ENCODE measurements at places on chromosomes 4 and X.

- peaks cover 12% of the 10 kb centered on the region for H3K36me3 ChIP-seq
- no peak overlapping the region for H3K27ac ChIP-seq
- DNase-seq = no peak
- no peaks in the 10 kb centered on the region for H3K27me3 ChIP-seq
- H3K4me1 ChIP-seq = no peaks in the 10 kb centered on the region
Observed at GRCh38 chrX:150761176-150761818, 68.1 kb downstream of the MTMR1 start.

DNA sequence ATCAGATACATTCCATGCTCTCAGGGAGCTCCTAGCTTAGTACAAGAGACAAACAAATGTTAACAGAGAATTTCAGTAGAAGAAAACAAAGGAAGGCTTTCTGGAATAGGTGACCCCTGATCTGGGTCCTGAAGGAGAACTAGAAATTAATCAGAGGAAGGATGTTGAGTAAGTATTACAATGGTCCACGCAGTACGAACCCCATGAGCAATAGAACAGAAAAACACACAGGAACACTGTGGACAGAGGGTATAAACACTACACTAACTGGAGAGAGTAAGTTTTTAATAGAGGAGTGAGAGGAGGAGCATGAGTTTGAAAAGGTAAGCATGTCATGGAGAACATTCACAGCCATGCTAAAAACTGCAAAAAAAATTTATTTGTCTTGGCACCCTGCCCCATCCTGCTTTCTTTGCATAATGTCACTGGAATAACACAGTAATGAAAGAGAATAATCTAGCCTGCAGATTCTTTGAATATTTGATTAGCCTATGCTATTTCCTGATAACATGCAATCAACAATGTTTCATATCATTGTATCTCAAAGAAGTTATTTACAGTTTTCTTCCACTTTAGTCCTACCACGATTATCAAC lies 140.3 kb upstream of the ZXDB start:
- no peaks in the 10 kb centered on the region for H3K27me3 ChIP-seq
- H3K4me1 ChIP-seq = no peaks in the 10 kb centered on the region
- H3K36me3 ChIP-seq = no peaks in the 10 kb centered on the region
- no peak overlapping the region for H3K27ac ChIP-seq
- no peak for DNase-seq

- no peak for DNase-seq
- H3K36me3 ChIP-seq = no peaks in the 10 kb centered on the region
- no peak overlapping the region for H3K27ac ChIP-seq
Observed at GRCh38 chrX:104324461-104325212, 69.9 kb upstream of the ESX1 start.

DNA sequence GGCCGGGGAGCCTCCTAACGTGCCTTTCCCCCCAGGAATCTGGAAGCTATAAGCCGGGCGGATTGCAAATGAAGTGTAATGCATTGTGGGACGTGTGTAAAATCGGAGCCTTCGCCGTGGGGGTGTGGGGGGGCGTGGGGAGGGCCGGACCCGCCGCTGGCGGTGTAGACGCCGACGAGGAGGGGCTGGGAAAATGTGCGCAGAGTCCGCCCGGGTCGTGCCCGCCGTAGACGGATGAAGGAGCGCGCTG lies 1.3 kb downstream of the STOX2 start:
- H3K4me3 ChIP-seq = peak overlapping the region; percentile 78
- no peak overlapping the region for H3K27ac ChIP-seq
- no peak for DNase-seq
- H3K4me1 ChIP-seq = peaks cover 11% of the 10 kb centered on the region

DNA sequence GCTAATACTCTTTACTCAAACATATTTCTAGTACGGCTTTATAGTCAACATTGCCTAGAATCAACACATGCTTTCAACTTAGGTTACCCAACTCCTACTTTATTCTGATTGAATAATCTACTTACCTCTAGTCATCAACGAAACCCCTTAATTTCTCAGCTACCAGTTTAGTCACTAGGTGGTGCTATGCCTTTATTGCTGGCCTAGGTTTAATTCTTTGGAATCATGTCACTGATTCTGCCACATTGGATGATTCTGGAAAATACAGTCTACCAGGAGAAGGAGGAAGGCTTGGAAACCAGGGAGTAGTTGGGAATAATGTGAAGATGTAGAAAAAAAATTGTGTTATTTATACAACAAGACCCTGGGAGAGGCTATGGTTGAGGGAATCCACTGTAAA lies 167.7 kb downstream of the DCAF12L2 start:
- H3K27ac ChIP-seq = no peak overlapping the region
- H3K36me3 ChIP-seq = no peaks in the 10 kb centered on the region
- H3K4me1 ChIP-seq = no peaks in the 10 kb centered on the region
- no peak for DNase-seq
- no peaks in the 10 kb centered on the region for H3K27me3 ChIP-seq
- no peak overlapping the region for H3K4me3 ChIP-seq

DNA sequence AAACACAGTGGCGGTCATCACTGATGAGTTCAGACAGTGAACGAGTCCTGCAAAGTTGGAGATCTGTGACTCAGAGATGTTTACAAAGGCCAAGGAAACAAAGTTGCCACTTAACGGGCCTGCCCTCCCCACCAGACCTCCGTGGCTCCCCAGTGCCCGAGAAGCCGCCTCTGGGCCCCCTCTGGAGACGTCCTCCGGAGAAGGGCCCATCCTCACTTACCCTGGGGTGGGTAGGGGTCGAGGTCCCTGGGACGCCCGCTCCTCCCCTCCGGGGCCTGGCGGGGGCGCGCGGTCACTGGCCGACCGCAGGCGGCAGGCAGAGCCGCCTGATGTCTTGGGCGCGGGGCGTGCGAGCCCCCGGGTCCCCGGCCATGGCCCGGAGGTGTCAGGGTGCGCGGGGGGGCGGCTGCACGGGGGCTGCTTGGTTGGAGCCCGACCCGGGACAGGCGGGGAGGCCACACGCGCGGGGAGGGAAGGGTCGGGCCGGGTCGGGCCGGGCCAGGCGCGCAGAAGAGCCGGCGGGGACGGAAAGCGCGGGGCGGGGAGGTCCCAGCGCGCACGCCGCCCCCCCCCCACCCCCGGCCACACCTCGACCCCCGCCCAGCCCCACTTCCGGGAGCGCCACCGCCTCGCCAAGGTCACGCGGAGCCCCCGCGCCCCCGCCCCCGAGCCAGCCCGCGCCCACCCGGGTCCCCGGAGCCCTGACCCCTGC lies 529 bp downstream of the DHRSX start:
- peak overlapping the region; percentile 85 for H3K4me3 ChIP-seq
- no peaks in the 10 kb centered on the region for H3K36me3 ChIP-seq
- no peaks in the 10 kb centered on the region for H3K27me3 ChIP-seq
- peak overlapping the region; percentile 90 for H3K27ac ChIP-seq
- DNase-seq = peak; percentile 46
- peaks cover 14% of the 10 kb centered on the region for H3K4me1 ChIP-seq

GRCh38 chr4:110152386-110152785 lies 46.0 kb downstream of the ELOVL6 start:
- no peak overlapping the region for H3K27ac ChIP-seq
- no peaks in the 10 kb centered on the region for H3K4me1 ChIP-seq
- no peak for DNase-seq

GRCh38 chr4:122508083-122508482 lies 51.6 kb upstream of the IL2 start:
- H3K4me1 ChIP-seq = no peaks in the 10 kb centered on the region
- no peaks in the 10 kb centered on the region for H3K27me3 ChIP-seq
- DNase-seq = no peak
- no peak overlapping the region for H3K4me3 ChIP-seq
- no peaks in the 10 kb centered on the region for H3K36me3 ChIP-seq
- no peak overlapping the region for H3K27ac ChIP-seq

DNA sequence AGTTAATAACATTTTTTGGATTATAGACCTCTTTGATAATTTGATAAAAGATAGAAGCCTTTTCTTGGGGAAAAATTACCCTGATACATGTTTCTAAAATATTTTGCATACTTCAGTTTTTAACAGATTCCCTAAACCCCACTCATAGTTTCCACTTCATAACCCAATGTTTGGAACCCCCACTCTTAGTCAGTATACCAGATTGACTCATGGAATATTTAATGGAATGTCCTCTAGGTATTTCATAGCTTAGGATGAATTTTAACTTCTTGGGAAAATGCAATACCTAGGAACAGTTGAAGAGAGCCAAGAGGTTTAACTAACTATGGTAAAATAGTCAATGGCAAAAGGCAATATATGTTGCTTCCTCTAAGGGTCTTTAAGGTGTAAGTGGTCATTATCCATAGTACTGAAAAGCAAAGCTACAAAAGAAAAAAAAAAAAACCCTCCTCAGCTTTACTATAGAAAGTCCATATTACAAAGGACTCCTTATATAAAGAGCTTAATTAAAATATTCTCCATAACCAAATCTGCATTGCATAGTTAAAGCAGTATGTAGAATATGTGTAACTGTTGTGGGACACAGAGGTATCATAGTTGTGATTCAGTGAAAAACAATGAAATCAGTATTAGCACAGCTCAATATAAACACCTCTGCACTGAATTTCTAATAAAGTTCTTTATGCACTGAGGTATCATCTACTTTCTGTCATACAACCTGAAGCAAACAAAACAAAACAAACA lies 159.9 kb downstream of the PCDH7 start:
- DNase-seq = no peak
- H3K27me3 ChIP-seq = no peaks in the 10 kb centered on the region
- H3K4me3 ChIP-seq = no peak overlapping the region

- DNase-seq = no peak
- H3K4me1 ChIP-seq = peaks cover 9% of the 10 kb centered on the region
- H3K27me3 ChIP-seq = no peaks in the 10 kb centered on the region
- H3K4me3 ChIP-seq = no peak overlapping the region
Observed at GRCh38 chr4:88857588-88857987, 160.0 kb upstream of the NAP1L5 start.

GRCh38 chr4:177275999-177276398 lies 33.7 kb upstream of the NEIL3 start:
- H3K27me3 ChIP-seq = no peaks in the 10 kb centered on the region
- H3K27ac ChIP-seq = no peak overlapping the region
- DNase-seq = no peak
- H3K4me1 ChIP-seq = no peaks in the 10 kb centered on the region
- H3K36me3 ChIP-seq = no peaks in the 10 kb centered on the region
- H3K4me3 ChIP-seq = no peak overlapping the region

DNA sequence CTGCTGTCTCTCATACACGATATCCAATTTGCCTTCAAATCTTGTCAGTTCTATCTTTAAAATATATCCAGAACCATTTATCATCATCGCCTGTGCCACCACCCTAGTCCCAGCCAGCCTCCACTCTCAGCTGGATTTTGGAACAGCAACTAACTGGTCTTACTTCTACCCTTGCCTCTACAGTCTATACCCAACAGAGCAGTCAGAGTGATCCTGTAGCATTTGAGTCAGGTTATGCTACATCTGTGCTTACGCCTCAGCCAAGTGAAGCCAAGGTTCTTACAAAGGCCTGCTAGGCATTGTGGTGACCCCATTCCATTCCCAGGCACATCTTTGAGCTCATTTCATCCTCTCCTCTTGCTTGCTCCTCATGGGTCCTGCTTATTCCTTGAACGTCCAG lies 95.7 kb upstream of the ACSL1 start:
- H3K36me3 ChIP-seq = no peaks in the 10 kb centered on the region
- H3K4me3 ChIP-seq = no peak overlapping the region
- no peak for DNase-seq
- no peak overlapping the region for H3K27ac ChIP-seq

DNA sequence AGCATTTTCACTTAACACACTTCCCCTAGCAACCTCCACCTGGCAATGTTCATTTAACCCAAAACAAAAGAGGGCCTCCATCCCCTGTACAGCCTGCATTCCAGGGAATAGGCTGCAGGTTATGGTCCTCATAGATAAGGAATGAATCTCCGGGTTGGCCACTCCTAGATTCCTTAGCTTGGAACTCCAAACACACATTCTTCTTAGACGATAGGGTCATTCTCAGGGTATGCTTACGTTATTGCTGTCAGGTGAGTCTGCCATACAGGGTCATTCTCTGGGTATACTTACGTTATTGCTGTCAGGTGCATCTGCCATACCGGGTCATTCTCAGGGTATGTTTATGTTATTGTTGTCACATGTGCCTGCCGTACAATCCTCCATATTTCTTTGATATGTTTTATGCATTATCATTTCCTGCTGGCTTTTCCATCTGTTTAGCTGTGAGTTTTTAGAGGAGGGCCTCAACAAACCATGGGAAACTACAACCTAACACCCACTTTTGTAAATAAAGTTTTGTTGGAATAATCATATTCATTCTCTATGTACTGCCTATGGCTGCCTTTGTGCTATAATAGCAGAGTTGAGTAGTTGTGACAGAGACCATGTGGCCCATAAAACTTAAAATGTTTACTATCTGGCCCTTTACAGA lies 8.2 kb upstream of the AFF1 start:
- H3K27ac ChIP-seq = peak overlapping the region; percentile 84
- DNase-seq = no peak
- H3K4me1 ChIP-seq = peaks cover 17% of the 10 kb centered on the region
- peaks cover 38% of the 10 kb centered on the region for H3K36me3 ChIP-seq
- no peak overlapping the region for H3K4me3 ChIP-seq

- H3K4me3 ChIP-seq = no peak overlapping the region
- no peak overlapping the region for H3K27ac ChIP-seq
- peaks cover 11% of the 10 kb centered on the region for H3K4me1 ChIP-seq
- H3K27me3 ChIP-seq = no peaks in the 10 kb centered on the region
Observed at GRCh38 chr4:2744576-2745270, 11.4 kb downstream of the TNIP2 start.

DNA sequence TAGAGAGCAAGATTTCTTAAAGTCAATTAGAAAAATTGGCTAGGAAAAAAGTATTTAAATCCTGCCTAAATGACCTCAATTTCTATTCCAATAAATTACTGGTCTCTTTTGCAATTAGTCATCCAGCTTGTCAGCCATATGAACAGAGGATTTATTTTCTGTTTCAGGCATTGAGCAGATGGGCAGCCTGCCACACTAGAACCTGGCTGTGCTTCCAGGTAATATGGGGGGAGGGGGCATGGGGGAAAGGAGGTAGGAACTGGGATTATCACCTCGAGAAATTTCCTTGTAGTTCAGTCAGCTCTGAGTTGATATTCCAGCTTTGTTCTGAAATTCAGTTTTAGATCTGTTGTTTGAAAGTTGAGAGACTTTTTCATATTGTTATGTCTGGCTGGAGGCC lies 206.3 kb upstream of the LCORL start:
- no peak overlapping the region for H3K27ac ChIP-seq
- DNase-seq = no peak
- no peaks in the 10 kb centered on the region for H3K36me3 ChIP-seq
- no peaks in the 10 kb centered on the region for H3K27me3 ChIP-seq
- no peaks in the 10 kb centered on the region for H3K4me1 ChIP-seq

DNA sequence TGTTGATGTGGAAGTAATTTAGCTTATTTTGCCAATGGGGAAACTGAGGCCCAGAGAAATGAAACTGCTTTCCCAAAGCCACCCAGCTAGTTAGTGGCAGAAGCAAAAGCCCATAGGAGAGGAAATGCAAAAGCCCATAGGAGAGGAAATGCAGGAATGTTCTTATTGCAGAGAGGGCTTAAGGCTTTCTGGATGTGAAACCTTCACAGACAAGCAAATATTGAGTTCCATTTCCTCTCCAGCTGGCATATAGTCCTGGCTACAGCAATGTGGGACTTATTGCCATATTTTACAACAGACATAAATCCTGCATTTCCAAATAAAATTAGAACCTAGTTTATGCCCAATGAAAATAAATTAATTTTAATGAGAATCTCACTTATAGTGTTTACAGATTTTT lies 69.7 kb downstream of the TMEM154 start:
- no peak overlapping the region for H3K27ac ChIP-seq
- H3K4me1 ChIP-seq = no peaks in the 10 kb centered on the region
- no peak overlapping the region for H3K4me3 ChIP-seq
- H3K36me3 ChIP-seq = no peaks in the 10 kb centered on the region
- no peak for DNase-seq
